NCI-H1436 treated with DMSO at 0.1 percent for 48 hours (cell line): ENCODE measurements at places on chromosomes 13 and 19.
A peak's percentile ranks its signal among the peaks of the same experiment; 100 is the strongest.

DNA sequence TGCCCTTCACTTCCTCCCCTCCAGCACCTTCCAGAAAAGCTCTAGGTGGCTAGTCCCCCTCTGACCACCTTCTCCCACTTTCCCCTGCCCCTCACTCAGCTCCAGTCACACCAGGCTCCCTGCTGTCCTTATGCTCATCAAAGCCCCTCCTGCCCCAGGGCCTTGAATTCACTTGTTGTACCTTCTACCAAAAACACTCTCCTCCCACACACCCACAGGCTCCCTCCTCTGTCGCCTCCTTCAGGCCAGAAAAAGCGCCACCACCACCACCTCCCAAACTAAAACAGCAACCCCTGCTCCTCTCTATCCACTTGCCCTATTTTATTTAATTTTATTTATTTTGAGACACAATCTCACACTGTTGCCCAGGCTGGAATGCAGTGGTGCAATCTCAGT is 4.8 kb upstream of the CEACAM16 start:
- DNase-seq = no peak

DNA sequence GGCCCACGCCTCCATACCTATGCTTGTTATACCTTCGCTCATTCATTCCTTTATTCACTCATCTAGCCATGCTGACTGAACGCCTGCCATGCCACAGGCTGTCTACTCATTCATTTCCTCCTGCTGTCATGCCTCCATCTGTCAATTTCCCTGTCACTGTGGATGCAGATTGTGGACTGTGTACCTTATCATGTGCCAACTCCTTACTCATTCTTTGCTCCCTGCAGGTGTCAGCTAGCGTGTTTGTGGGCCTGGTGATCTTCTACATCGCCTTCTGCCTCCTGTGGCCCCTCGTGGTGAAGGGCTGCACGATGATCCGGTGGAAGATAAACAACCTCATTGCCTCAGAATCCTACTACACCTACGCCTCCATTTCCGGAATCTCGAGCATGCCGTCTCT is 4.1 kb upstream of the PSMD8 start:
- no peak for DNase-seq

GRCh38 chr13:110108348-110109139 is 198.4 kb downstream of the COL4A1 start:
- DNase-seq = peak; percentile 1

DNA sequence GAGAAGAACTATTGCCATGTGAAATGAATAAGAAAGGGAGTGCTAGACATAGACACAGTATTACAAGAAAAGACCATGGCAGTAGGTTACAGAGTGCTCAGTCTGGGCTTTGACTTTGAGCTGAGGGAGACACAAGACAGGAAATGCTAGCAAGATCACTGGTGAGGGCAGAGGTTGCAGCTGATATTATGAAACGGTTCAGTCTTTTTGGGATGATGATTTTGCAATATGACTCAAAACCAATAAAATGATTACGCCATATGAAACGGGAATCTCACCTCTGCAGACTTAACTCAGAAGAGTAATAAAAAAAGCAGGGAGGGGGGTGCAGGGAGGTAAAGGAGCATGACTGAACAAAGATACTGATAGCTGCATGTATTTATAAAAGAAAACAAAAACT is 123.1 kb downstream of the RBM26 start:
- no peak for DNase-seq

DNA sequence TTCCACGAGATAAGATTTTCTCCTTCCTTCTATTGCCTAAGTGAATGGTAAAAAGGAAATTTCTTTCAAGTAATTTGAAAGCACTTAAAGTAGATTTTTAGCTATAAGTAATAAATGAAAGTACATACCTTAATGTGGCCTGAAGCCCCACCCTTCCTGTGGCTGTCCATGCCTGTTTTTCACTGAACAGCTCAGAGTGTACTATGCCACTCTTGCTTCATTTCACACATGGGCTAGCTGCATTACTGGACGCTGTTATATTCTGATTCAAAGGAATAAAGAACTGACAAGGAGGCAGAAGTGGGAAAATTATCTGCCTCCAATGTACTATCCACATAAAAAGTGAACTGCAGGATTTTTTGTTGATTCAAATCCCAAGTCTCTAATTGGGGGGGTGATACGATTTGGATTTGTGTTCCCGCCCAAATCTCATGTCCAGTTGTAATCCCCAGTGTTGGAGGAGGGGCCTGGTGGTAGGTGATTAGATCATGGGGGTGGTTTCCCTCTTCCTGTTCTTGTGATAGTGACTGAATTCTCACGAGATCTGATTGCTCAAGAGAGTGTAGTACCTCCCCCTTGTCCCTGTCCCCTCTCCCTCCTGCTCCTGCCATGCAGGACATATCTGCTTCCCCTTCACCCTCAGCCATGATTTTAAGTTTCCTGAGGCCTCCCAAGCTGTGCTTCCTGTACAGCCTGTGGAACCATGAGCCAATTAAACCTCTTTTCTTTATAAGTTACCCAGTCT is 154.7 kb upstream of the SGCG start:
- DNase-seq = no peak

DNA sequence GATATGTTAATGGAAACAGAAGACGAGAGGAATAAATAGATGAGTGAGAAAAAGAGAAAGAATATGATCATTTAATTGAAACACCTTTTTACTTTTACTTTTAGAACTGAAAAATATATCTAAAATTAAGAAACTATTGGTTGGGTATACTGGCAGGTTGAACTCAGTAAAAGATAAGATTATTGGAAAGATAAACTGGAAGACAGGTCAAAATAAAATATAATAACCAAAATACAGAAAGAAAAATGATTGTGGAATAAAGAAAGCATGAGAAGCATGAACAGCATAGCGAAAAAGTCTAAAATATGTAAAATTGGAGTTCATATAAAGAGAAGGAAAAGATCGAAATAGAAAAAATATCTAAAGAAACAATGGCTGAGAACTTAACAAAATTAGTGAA is 242.2 kb upstream of the MIR17HG start:
- no peak for DNase-seq

- DNase-seq = no peak
Measured at GRCh38 chr19:37698216-37698615, 21.3 kb downstream of the ZNF607 start.

DNA sequence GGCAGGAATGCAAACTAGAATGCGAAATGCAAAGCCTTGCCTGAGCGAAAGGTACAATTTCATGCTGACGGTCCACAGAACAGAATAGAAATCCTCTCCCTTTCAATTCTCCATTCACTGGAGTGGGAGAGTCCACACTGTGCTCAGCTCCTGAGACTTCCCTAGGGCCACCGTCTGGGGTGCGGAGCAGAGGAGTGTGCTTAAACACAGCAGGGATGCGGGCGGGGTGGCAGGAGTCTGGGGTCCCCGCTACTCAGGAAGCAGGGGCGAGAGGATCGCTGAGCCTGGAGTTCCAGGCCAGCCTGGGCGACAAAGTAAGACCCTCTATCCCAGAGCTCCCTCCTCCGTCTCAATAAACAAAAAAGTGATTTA is 552 bp upstream of the ZNF816 start:
- no peak for DNase-seq

DNA sequence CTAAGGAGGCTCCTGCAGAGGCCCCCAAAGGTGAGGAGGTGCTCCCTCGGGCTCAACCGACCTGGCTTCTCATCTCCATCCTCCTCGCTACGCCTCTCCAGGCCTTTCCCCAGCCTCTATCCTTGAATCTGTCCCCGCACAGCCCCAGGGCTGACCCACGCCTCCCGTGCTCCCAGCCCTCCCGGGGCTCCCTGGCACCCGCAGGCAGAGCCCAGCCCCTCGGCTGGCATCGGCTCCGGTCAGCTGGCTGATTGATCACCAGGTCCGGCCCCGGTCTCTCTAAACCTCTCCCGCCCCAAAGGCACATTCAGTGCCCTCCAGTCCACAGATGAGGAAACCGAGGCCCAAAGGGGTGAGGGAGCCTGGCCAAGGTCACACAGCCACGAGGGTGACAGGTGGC is 2.5 kb downstream of the MYBPC2 start:
- DNase-seq = no peak

- DNase-seq = no peak
Measured at GRCh38 chr19:32652894-32653598, 21.9 kb downstream of the ANKRD27 start.

DNA sequence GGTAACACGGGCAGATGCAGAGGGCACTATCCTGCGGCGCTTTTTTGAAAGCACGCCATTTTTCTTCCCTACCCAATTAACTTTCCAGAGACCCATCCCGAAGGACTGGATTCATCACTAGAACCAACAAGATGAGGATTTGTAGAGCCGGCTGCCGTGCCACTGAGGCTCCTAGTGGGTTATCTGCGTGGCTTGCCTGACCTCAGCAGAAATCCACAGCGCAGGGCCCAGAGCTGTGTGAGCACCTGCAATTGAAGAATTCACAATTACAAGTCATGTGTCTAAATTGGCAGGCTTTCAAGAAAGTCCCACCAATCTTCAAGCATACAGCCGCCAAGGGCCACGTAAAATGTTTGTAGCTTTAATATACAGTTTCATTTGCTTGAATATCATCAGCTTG is 75.5 kb downstream of the ALOX5AP start:
- DNase-seq = no peak

- DNase-seq = no peak
Measured at GRCh38 chr19:45729800-45730290, 851 bp downstream of the FBXO46 start.

GRCh38 chr19:13093407-13094105 is 9.1 kb downstream of the LYL1 start:
- DNase-seq = peak; percentile 23

DNA sequence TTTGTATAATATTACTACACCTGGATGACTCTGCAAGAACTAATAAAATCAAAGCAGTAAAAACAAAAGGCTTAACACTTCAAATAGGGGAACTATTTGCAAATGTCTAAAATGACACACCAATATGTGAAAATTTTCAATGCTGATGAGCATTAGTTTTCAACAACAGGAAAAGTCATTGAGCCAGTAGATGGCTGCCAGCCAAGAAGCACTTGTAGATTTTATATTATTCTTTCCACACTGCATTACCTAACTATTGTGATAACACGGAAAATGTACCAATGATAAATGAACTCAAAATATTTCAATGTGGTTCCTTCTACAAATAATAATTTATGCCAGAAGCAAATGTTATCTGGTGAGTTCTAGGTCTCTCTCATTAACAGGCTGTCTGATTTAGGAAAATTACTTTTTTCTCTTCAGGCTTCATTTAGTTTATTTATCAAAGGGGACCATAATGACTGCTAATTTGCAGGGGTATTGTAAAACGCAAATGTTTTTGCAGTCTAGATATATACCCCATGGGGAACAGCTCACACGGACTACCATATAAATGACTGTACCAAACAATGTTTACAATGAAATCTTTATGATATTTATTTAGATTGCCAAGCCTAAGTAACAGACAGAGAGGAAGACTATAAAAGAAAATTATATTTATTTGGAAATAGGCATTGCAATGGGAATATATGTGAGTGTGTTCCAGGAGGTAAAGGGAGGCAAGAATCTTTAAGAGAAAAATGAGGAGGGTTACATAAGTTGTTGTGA is 407.8 kb downstream of the LIG4 start:
- DNase-seq = peak; percentile 89

GRCh38 chr13:98710521-98710920 is 42.0 kb downstream of the SLC15A1 start:
- DNase-seq = no peak

- no peak for DNase-seq
Measured at GRCh38 chr19:49890349-49891311, 6.1 kb downstream of the IL4I1 start.

- no peak for DNase-seq
Measured at GRCh38 chr13:109012115-109012514, 382.7 kb downstream of the MYO16 start.

GRCh38 chr19:29531458-29532025 is 5.7 kb downstream of the VSTM2B start:
- DNase-seq = no peak

DNA sequence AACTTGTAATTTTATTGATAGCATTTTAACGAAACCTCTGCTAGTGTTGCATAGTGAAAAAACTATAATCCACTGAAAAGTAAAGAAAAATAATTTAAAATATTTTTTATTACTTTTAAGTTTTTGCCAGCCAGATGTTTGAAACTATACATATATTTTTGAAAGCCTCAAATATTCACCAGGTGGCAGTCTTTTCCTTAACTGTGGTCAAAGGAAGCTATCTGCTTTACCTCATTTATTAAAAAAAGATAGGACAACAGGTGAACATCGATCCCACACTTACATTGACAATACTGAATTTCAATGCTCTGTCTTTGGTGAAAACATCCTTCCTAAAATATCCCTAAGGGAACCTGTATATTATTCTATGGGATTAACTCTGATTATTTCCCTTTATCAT is 100.5 kb downstream of the TRPC4 start:
- DNase-seq = no peak
